Fibroblast of mammary gland (primary cell): ENCODE measurements at places on chromosomes 3 and 15.

DNA sequence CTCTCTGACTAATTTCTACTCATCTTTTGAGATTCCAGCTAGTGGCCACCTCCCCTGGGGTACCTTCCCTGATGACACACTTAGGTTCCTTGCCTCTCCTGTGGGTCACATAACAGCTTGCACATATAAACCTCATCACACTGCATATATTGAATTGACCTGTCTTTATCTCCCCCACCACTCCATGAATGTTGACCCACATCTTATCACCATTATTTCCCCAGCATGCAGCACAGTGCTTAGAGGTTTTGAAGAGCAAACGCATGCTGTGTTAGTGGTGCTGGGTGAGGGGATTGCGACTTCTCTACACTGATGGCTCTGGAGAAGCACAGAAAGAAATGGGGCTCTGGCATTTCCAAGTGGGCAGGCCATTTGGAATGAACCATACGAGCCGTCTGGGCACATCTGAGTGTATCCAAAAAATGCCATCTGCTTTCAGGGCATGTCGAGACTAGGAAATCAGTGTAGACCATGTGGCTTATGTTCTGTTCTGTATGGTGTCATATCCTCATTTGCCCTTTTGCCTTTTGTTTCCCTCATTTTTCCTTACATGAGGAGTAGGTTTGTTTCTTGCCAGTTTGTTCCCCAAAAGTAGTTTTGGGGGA, 333.2 kb upstream of the TRIM42 start:
- DNase-seq = no peak

DNA sequence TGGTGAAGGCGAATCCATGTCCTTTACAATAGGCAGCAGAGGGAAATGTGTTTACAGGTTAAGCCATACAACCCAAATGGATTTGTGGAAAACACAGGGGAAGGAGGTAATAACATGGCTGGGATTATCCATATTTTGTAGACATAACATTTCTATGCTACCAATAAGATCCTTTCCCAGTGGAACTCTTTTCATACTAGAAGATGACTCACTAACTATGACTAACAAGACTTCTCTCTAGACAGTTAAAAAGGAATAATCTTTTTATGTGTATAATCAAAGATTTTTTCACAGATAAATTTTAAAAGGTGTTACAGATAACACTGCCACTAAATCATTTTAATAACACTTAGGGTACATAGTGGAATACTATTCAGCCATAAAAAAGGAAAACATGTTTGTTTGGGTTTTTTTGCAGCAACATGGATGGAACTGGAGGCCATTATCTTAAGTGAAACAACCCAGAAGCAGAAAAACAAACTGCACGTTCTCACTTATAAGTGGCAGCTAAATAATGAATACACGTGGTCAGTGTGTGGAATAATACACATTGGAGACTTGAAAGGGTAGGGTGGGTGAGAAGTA, 39.6 kb downstream of the VPS13C start:
- peak; percentile 48 for DNase-seq

DNA sequence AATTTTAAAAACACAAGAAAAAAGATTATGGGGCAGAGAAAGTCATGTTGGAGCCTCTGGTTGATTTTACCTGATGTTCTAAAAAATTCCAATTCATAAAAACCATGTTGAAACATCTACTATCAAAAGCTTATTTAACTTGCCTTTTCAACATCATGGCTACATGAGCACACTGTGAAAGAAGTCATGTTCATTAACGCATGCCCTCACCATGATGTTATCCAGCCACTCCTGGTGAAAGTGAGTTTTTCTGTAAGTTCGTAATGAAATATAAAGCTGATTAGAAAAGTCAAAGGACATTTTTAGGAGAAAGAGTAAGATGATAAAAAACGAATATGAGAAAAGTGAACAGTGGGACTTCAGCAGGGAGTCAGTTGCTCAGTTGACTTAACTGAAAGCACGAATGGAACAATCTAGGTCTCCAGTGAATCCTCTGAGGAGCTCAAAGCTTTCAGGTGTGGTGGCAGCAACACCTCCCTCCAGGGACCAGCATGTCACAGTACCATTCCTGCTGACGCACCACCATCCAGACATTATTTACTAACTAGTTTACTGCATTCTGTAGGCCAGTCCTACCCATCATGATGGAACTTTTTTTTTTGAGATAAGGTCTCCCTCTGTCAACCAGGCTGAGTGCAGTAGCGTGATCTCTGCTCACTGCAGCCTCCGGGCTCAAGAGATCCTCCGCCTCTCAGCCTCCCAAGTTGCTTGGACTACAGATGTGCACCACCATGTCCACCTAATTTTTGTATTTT, 95.2 kb downstream of the MEIS2 start:
- DNase-seq = no peak

- no peak for DNase-seq
Measured at GRCh38 chr15:74763416-74763815, 14.8 kb downstream of the CYP1A2 start.

DNA sequence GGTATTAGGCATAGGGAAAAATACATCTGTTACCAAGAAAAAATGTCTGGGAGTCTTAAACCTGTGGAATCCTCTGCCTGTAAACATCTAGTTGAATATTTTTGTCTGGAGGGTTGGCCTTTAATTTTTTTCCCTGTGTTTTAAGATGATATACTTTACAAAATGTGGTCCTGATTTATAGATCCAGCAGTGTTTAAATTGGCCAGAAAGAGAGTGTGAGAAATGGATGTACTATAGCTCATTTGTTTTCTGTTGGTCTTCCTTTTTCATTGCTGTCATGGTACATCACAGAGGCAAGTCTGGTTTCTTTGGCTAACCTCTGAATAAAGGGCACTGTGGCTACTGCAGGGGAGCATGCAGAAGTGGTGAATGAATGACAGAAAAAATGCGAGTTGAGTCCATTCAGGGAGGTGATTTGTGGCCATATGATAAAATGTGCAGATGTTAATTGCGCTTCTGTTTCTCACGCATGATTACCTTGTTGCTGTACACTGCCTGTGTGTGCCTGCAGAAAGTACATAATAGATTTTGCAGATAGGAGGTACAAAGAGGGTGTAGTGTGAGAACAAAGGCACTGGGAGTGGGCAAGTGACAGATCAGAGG, 150.0 kb downstream of the NFKBIZ start:
- DNase-seq = no peak

GRCh38 chr3:193784822-193785221, 191.8 kb downstream of the OPA1 start:
- no peak for DNase-seq

GRCh38 chr3:31357451-31357850, 175.3 kb upstream of the STT3B start:
- DNase-seq = no peak

DNA sequence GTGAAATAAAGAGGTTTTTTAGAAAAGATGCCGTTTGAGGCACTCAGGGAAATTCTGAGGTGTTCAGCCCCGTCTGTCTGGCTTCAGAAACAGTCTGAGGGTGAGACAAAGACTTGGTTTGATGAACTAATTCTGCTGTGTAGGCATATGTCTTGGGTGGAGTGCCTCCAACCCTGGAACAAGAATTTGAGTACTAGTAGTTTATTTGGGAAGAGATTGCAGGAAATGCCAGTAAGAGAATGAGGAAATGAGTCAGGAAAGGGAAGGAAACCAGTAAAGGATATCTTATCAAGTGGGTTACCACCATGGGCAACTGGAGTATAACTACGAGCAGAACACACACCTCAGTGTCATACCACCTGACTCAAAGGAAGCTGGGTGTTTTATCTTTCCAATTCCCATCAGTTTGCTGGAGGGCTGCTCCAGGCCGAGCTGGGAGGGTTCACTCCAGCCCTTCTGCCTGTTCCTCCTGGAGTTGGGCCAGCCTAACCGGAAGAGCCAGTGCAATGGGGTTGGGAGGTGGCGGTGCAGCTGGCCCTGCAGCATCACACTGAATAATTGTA, 75.3 kb downstream of the TGFBR2 start:
- DNase-seq = peak; percentile 50

DNA sequence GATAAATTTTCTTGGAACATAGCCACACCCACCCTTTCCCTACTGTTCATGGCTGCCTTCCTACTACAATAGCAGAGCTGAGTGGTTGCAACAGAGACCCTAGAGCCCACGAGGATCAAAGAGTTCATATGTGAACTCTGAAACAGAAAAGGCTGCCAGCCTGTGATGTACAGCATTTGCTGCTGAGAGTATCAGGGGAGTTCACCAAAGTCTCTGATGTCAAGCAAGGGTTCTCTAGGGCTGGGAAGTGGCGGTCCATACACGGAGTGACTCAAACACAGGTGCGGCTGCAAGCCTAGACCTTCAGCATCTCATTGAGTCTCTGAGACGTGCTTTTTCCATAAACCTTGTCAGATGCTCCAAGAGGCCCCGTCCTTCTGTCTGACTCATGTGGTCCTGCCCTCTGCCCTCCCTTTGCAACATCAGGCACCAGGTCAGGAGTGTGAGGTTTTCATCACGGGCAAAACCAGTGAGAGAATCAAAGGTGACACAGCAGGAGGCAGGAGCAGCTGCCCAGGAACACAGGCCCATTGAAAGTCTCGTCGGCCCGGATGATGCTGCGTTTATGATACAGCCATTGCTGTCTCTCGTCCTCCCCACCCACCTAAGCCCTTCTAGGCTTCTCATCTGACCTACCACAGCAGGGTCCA, 42.9 kb downstream of the PCSK6 start:
- peak; percentile 22 for DNase-seq

DNA sequence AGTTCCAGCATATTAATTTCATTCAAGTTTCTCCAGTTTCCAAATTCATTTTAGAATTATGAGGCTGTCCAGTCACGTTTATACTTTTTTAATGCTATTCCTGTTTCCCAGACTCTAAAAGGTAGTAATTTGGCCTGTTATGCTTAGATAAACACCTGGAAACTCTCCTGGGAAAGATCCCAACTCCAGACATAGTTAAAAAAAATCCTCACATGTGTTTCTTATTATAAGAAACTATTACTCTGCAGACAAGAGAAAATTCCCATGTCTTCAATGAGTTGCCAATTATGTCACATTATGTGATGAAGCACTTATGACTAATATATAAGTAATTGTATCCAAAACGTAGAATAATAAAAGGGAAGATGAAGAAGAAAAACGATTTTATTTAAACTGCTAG, 137.1 kb upstream of the TMC3 start:
- DNase-seq = peak; percentile 81

DNA sequence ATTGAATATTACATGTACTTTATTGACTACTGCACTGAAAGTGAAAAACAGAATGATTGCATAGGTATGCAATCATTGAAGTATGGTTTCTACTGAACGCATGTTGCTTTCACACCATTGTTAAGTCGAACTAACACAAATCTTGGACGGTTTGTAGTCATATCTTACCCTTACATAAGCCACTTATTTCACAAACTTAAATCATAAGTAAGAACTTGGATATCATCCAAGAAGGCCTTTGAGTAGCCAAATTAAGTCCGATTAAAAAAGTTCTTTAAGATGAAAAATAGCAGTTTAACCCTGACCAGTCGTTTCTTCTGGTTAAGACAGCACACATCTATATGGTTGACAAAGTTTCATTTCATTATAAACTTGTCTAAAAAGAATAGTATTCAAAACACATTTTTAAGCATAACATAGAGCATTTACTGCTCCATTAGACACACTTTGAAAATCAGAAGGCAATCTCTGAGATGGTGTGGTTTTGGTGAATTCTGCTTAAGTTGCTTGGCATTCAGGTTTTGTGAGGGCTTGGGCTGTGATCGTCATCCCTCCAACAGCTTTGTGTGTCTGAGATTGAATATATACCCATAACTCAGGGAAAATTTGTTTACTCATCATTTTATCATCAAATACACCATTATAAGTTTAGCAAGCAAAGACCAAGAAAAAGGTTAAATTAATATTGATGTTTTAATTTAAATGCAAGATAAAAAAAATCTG, 92.2 kb downstream of the NFKBIZ start:
- DNase-seq = peak; percentile 52

- DNase-seq = peak; percentile 68
Measured at GRCh38 chr15:66387163-66388042, 691 bp downstream of the MAP2K1 start.

- no peak for DNase-seq
Measured at GRCh38 chr3:108863799-108864135, 41.2 kb downstream of the TRAT1 start.

- DNase-seq = no peak
Measured at GRCh38 chr15:66599536-66600239, 33.9 kb upstream of the LCTL start.

GRCh38 chr3:149473357-149474249, 894 bp upstream of the TM4SF4 start:
- peak; percentile 71 for DNase-seq

DNA sequence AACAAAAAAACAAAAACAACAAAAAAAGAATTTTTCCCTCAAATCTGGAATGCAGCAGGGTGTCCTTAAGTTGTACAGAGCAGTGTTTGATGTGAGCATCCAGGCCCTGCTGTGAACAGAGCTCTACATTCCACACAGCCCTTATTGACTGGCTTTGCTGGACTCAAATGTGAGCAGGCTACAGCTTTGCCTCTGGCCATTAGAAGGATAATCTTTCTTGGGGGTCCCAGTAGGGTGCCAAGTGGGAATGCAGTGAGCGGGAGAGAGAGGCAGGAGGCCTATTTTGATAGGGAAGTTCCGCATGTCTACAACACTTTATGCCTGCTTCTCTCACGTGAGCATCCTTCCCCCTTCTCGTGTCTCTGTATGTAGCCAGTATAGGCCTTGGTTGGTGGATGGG, 34.4 kb upstream of the TPRG1 start:
- DNase-seq = no peak

DNA sequence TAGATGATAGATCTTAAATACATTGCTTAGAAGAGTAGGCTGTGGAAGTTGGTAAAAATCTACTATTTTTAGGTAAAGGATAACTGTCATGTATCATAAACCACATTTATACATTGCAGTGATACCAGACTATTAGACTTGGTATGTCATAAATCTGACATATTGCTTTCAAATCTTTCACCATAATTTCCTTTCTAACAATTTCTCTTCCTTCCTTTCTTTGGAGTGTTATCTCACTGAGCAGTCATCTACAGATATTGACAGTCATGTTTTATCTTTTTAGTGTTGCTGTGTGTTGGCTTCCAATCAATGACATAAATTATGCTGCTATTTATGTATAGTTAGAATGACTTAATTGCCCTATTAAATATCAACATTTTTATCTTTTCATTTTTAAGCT, 588.7 kb downstream of the TUSC7 start:
- no peak for DNase-seq

- DNase-seq = no peak
Measured at GRCh38 chr15:101407439-101407838, 82.1 kb downstream of the PCSK6 start.

- no peak for DNase-seq
Measured at GRCh38 chr3:33007776-33008175, 56.3 kb downstream of the CCR4 start.

- DNase-seq = no peak
Measured at GRCh38 chr15:93107646-93108045, 18.6 kb upstream of the RGMA start.

GRCh38 chr3:189792046-189792929, 161.1 kb downstream of the TP63 start:
- DNase-seq = no peak

GRCh38 chr3:172799246-172799645, 48.7 kb downstream of the ECT2 start:
- DNase-seq = no peak

- no peak for DNase-seq
Measured at GRCh38 chr3:61628636-61629035, 67.3 kb downstream of the PTPRG start.
